ENCODE measurements at places on chromosomes 3 and 15.

DNA sequence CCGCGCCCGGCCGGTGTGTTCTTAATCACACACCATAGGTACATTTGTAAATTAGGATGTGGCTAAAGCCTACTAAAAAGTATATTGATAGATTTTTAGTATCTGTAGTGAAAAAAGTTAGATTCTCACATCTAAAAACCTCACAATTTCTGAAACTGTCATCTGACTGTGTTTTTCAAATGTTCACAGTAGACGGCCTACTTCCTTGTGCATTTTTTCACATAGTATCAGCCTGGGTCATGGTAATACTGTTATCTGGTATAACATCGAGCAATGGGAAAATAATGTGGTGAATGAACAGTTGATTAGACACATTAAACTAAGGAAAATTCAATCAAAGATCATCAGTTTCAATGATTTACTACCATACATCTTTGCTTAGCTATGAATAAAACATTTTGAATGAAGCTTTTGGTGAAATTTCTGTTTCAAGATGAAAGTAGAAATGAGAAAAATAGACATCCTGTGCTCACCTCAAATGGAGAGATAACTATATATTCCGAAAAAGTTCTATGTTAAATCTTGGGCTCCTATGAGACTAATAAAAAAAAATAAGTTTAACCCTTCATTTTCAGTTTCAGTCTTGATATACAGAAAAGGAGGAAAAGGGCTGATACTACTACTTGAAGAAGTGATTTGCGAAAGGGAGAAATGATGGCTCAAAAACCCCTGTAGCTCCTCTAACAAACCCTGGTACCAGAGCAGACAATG is 262.7 kb downstream of the ZBTB20 start:
- no peak for DNase-seq
- H3K36me3 ChIP-seq: no peaks in the 10 kb centered on the region
- no peak overlapping the region for H3K27ac ChIP-seq
- no peaks in the 10 kb centered on the region for H3K4me1 ChIP-seq

DNA sequence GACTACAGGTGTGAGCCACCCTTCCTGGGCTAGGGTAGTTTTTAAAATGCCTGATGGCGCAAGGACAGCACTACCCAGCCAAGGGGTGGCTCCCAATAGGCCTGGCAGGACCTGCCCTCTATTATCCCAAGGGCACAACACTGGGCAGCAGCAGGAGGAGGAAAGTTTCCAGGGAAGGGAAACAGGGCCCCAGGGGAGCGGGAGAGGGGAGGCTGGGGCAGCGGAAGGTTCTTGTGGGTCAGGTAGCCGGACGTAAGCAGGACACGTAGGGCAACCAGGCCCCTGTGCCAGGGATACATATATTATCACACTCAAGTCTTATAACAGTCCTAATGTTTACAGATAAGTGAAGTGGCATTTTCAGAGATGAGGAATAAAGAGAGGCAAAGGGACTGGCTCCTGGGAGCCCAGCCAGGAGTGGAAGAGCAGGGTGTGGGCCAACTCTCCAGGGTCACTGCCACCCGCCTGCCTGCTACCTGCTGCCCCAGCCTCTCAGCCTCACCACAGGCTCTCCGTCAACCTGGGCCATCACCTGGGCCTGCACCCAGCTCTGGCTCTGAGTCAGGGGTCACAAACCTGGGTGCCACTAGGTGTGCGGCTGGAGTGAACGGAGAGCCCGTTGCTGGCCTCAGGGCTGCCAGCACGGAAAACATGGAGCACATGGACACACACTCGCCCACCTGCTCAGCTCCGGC is 73.2 kb upstream of the SNRPA1 start:
- no peak for DNase-seq
- peaks cover 31% of the 10 kb centered on the region for H3K4me1 ChIP-seq
- no peak overlapping the region for H3K4me3 ChIP-seq
- no peak overlapping the region for H3K27ac ChIP-seq
- H3K27me3 ChIP-seq: peaks cover 8% of the 10 kb centered on the region

DNA sequence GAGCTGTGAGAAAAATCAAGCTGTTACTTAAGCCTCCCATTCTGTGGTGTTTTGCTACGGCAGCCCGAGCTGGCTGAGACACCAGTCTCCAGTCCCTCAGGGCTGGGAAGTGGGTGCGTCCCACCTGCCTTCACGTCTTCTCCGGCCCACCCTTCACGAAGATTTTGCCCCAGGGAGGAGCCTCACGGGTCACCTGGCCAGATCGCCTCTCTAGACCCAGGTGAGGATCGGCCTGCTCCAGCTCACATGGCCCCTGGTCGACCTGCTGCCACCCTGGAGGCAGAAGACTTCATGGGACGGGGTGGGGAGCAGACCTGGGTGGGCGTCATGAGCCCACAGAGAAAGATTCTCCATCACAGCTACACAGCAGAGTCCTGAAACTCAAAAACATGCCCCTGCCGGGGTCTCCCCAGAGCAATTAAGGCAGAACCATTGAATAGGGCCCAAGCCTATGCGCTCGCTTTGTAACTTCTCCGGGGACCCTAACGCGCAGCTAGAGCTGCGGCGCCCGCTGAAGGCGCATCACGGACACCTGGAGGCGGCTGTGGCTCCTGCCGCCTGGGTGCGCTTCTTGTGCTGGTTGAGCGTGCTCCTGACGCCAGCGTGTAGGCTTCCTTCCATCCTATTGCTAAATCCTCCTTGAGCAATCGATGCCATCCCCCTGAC is 92.6 kb upstream of the ALDH1A3 start:
- no peaks in the 10 kb centered on the region for H3K4me1 ChIP-seq
- H3K27me3 ChIP-seq: no peaks in the 10 kb centered on the region
- no peak overlapping the region for H3K27ac ChIP-seq
- no peaks in the 10 kb centered on the region for H3K36me3 ChIP-seq
- DNase-seq: no peak

- H3K36me3 ChIP-seq: no peaks in the 10 kb centered on the region
- no peak overlapping the region for H3K27ac ChIP-seq
- no peak for DNase-seq
- no peak overlapping the region for H3K4me3 ChIP-seq
- H3K4me1 ChIP-seq: peaks cover 25% of the 10 kb centered on the region
Observed at GRCh38 chr3:53156368-53156834, 4.6 kb upstream of the PRKCD start.

DNA sequence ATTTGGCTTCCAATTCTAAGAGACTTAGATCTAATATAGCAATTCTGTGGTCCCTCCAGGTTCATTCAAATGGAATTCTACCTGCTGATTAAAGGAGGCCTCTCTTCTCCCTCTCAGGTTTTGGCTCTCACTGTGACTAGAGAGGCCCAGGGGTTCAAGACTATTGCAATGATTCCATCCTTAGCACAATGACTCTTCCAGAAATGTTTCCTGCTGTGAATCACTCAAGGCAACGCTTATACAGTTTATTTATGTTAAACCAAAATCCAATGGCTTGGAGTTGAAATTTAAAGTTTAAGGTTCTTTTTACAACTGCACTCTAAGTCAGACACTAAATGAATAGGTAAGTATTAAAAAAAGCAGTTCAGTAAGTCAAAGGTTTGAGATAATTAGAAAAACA is 39.9 kb downstream of the IFT57 start:
- H3K4me3 ChIP-seq: no peak overlapping the region
- DNase-seq: no peak
- H3K4me1 ChIP-seq: no peaks in the 10 kb centered on the region
- no peak overlapping the region for H3K27ac ChIP-seq

- DNase-seq: no peak
- H3K4me1 ChIP-seq: peaks cover 15% of the 10 kb centered on the region
- H3K4me3 ChIP-seq: no peak overlapping the region
- H3K27ac ChIP-seq: no peak overlapping the region
- no peaks in the 10 kb centered on the region for H3K36me3 ChIP-seq
Observed at GRCh38 chr15:91866971-91867372, 13.5 kb downstream of the SLCO3A1 start.

GRCh38 chr3:134146666-134147065 is 104.0 kb downstream of the RYK start:
- H3K27me3 ChIP-seq: no peaks in the 10 kb centered on the region
- H3K36me3 ChIP-seq: peaks cover 9% of the 10 kb centered on the region
- no peak overlapping the region for H3K27ac ChIP-seq
- no peak overlapping the region for H3K4me3 ChIP-seq
- H3K4me1 ChIP-seq: peaks cover 12% of the 10 kb centered on the region

- H3K36me3 ChIP-seq: no peaks in the 10 kb centered on the region
- no peak overlapping the region for H3K27ac ChIP-seq
- DNase-seq: peak; percentile 51
- peaks cover 3% of the 10 kb centered on the region for H3K4me1 ChIP-seq
Observed at GRCh38 chr3:114597871-114598270, 304.0 kb downstream of the TIGIT start.

- DNase-seq: no peak
- H3K27me3 ChIP-seq: no peaks in the 10 kb centered on the region
- H3K36me3 ChIP-seq: no peaks in the 10 kb centered on the region
- no peak overlapping the region for H3K4me3 ChIP-seq
Observed at GRCh38 chr3:12782172-12782815, 14.2 kb upstream of the CAND2 start.

DNA sequence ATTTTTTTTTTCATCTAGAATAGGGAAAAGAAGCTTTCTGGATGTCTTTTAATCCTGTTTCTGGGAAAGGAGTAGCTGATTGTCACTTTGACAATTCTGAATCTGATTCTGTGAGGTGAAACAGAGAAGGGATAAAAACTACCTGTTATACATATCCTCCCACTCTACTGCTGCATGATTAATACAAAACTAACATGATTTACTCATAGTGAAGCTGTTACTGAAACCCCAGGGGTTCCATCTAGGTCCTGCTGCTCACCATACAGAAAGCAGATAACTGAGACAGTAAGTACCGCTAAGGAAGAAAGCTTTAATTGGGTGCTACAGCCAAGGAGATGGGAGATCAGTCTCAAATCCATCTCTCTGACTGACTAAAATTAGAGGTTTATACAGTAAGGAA is 610.9 kb upstream of the ALCAM start:
- no peaks in the 10 kb centered on the region for H3K36me3 ChIP-seq
- H3K27me3 ChIP-seq: no peaks in the 10 kb centered on the region
- H3K4me3 ChIP-seq: no peak overlapping the region
- no peaks in the 10 kb centered on the region for H3K4me1 ChIP-seq
- DNase-seq: no peak
- no peak overlapping the region for H3K27ac ChIP-seq

DNA sequence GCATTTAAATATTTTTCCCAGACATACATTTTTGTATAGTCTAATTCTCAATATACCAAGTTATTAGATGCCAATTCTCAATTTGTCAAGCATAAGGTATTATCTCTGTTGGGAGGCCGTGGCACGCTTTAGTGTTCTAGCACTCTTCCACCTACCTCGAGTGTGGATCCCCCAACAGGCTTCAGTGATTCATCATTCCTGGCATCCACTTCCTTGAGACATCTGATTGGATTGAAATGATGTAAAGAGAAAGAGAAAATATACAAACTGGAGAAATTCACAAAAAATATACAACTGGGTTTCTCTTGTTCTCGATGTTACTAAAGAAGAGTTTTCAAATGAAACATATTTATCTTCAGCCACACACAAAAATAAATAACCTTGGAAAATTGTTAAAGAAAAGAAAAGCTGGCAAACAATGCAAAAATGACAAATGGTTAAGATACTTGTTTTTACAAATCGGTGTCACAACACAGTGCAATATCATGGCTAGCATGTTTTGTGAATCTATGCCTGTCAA is 218.0 kb upstream of the CDIN1 start:
- H3K27ac ChIP-seq: no peak overlapping the region
- DNase-seq: no peak
- H3K27me3 ChIP-seq: no peaks in the 10 kb centered on the region

DNA sequence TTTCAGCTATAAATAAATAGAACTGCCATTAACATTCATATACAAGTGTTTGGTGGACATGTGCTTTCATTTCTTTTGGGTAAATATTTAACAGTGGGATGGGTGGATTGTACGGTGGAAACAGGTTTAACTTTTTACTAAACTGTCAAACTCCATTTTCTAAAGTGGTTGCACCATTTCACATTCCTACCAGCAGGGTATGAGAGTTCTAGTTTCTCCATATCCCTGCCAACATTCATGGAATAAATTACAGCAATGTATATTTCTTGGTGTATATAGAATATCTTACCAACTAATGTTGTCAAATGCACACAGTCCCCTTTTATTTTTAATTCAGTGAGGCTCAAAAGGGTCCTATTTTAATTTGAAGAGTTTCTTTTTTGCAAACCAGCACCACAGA is 71.3 kb upstream of the CTXND1 start:
- H3K4me3 ChIP-seq: no peak overlapping the region
- no peaks in the 10 kb centered on the region for H3K27me3 ChIP-seq
- no peaks in the 10 kb centered on the region for H3K4me1 ChIP-seq
- DNase-seq: no peak

GRCh38 chr3:196619223-196619622 is 20.3 kb upstream of the NRROS start:
- H3K27me3 ChIP-seq: no peaks in the 10 kb centered on the region
- DNase-seq: peak; percentile 42
- peak overlapping the region; percentile 49 for H3K27ac ChIP-seq
- no peaks in the 10 kb centered on the region for H3K36me3 ChIP-seq

GRCh38 chr15:20272422-20273184 is 269.0 kb downstream of the GOLGA6L6 start:
- H3K27ac ChIP-seq: no peak overlapping the region
- H3K36me3 ChIP-seq: no peaks in the 10 kb centered on the region
- no peak for DNase-seq
- no peak overlapping the region for H3K4me3 ChIP-seq
- H3K27me3 ChIP-seq: no peaks in the 10 kb centered on the region
- no peaks in the 10 kb centered on the region for H3K4me1 ChIP-seq

DNA sequence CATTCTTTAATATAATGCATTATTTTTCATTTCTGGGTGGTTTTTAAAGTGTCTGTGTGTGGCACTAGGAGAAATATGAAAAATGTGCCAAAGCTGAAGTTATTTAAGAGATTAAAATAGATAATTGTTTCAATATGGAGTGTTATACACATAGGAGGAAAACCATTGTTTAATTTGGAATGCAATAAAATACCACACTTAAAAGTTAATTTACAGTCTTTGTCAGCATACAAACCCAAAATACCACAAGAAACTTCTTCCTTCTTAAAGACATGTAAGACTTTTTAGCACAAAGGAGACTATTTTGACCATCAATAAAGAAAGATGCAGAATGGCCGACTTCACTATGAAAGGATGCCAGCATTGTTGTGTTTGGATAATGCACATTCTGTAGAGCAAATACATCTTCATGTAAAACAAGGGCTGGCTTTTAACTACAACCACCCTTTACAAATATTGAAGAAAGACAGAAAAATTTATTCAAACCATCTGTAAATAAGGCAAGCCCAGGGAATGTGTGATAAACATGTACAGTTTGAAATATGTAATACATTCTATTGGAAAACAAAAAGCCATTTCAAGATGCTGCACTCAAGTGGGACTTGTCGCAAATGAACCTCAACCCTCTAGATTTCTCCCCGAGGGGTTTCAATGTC is 1146.6 kb downstream of the ROBO1 start:
- DNase-seq: no peak
- no peak overlapping the region for H3K4me3 ChIP-seq
- H3K27ac ChIP-seq: no peak overlapping the region
- H3K4me1 ChIP-seq: no peaks in the 10 kb centered on the region
- peaks cover 12% of the 10 kb centered on the region for H3K36me3 ChIP-seq

Measured in muscle of leg (tissue), 16 donors.